LHCN-M2 (cell line): ENCODE measurements at places on chromosomes 4 and X.
A peak's percentile ranks its signal among the peaks of the same experiment; 100 is the strongest.

- DNase-seq: no peak
Observed at GRCh38 chrX:74800062-74800461, 125.2 kb downstream of the NEXMIF start.

- peak; percentile 88 for DNase-seq
Observed at GRCh38 chr4:74418063-74418670, 26.8 kb upstream of the AREG start.

- no peak for DNase-seq
Observed at GRCh38 chr4:947491-947971, 15.3 kb downstream of the TMEM175 start.

DNA sequence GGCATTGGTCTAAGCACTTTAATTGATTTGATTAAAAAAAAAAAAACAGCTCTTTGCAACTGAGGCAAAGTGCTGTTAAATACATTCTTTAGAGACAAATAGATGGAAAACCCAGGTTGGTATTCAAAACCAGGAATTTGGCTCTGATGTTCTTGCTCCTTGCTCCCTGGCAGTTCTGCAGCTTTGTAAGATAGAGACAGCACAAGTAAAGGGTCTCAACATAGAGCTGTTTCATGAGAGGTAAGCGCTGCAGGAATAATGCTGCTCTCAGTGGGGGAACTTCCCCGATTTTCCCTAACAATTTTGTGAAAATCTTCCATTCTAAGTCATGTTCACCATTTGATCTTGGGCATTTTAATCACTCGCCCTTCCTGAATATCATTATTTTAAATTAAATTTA lies 479.5 kb upstream of the HS3ST1 start:
- DNase-seq: no peak

DNA sequence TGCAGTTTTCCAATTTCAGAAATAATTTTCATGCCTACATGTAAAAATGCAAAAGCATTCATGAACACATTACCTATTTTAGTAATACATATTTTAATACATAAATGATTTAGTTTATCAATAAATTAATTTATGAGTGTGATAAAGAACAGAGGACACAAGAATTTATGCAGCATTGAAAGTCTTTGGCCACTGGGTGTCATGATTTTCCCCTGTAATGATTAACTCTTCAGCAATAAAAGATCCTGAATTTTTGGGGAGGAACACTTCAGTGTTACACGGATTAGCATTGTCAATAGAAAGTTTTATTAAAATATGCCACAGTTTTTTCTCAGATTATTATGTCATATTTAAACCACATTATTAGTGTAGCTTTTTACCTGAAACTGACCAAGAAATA lies 8.6 kb upstream of the VCX2 start:
- DNase-seq: no peak

DNA sequence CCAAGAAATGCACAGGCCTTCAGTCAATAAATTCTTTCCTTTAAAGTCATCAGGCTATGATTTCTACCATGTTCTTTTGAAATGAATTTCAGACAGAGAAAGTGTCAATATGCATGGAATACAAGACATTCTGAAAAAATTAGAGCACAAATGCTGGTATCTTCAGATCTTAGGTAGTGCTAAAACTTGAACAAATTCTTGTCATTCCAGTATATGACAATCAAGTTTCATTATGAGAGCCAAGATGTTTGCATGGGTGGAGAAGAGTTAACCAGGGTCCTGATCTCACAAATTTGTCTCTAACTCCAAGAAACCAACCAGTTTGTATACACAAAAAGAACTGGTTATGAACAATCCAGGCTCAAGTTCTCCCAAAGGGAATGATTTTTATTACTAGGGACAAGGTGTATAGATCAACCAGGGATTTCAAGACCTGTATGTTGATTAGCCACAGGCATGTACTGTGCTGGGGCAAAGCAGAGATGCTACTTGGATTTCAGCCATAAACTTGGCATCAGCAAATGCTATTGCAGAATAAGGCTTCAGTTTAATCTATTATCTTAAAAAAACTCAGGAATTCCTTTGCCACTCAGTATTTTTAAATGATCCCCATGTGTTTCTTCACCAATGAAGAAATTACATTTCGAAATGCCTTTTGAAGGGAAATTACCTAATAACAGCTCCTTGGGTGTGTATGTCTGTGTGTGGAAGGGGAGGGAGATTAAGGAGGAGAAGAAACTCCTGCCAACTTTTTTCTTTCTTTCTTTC lies 69.7 kb downstream of the FANCB start:
- DNase-seq: no peak

GRCh38 chr4:53914313-53915016 lies 149.9 kb downstream of the CHIC2 start:
- peak; percentile 87 for DNase-seq

- DNase-seq: no peak
Observed at GRCh38 chr4:137700751-137701150, 168.5 kb upstream of the PCDH18 start.

GRCh38 chrX:14801136-14801535 lies 71.7 kb downstream of the FANCB start:
- DNase-seq: peak; percentile 7

- no peak for DNase-seq
Observed at GRCh38 chrX:16212436-16212835, 45.2 kb downstream of the MAGEB17 start.

DNA sequence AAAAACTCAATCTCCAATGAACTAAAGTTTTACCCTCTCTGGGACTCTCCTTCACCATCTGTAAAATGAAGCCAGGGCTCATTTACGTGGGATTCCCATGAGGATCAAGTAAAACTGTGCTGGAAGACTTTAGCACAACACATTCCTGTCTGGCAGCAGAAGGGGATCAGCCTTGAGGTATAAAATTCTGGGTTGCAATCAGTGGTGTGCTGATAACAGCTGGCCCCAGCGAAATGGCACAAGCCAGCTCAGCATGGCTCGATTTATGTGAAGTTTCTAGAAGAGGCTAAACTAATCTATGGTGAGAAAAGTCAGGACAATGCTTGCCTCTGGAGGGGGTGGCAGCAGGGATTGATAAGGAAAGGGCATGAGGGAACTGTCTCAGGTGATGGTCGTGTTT lies 28.4 kb downstream of the ZNF630 start:
- no peak for DNase-seq

DNA sequence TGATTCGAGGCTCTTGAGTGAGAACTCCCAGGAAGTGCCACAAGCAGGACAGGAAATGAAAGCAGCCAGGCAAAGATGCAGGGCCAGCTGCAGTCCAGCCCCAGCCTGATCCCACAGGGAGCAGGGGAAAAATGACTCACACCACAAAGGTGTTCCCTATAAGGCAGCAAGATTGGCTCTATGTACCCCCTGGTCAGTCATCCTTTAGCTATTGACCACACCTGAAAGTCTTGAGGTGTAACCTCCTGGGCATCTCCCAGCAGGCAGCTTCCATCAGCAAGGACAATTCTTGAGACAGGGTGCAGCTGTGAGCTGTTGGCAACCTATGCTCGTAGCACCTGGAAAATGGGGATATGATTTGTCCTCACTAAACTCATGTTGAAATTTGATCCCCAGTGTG lies 27.9 kb upstream of the EXOC1L start:
- DNase-seq: peak; percentile 17

DNA sequence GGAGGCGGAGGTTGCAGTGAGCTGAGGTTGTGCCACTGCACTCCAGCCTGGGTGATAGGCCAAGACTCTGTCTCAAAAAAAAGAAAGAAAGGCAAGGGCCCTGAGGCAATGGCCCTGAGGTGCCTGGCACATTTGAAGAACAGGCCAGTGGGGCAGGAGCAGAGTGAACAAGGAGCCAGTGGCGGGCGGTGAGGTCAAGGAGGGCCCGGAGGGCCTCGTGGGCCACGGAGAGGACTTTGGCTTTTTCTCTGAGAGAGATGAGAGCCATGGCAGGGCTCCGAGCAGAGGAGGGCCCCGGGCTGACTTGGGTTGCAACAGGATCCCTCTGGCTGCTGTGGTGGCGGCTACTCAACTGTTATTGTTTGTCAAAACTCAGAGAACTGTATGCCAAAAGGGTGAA lies 13.3 kb downstream of the FTSJ1 start:
- DNase-seq: no peak

GRCh38 chr4:74536557-74536956 lies 91.6 kb downstream of the AREG start:
- peak; percentile 42 for DNase-seq

- peak; percentile 18 for DNase-seq
Observed at GRCh38 chr4:165207016-165207430, 338 bp upstream of the KLHL2 start.
